ENCODE measurements at places on chromosomes 7 and 10. TPM values are rescaled to one million over a fixed set of nuclear protein-coding genes. Genes with fewer than 3 reads are reported as not detected.

- DNase-seq: peak; percentile 66
Measured at GRCh38 chr10:44995914-44996669, 4.6 kb upstream of the ZNF22 start.

GRCh38 chr10:126732868-126733267 lies 62.4 kb upstream of the C10orf90 start:
- peak; percentile 64 for DNase-seq

FGL2 gene
- 110 TPM for total RNA-seq

- peak; percentile 17 for DNase-seq
Measured at GRCh38 chr7:33933611-33934281, 28.4 kb downstream of the BMPER start.

ADRA2A gene
- 4.3 TPM for total RNA-seq

DNA sequence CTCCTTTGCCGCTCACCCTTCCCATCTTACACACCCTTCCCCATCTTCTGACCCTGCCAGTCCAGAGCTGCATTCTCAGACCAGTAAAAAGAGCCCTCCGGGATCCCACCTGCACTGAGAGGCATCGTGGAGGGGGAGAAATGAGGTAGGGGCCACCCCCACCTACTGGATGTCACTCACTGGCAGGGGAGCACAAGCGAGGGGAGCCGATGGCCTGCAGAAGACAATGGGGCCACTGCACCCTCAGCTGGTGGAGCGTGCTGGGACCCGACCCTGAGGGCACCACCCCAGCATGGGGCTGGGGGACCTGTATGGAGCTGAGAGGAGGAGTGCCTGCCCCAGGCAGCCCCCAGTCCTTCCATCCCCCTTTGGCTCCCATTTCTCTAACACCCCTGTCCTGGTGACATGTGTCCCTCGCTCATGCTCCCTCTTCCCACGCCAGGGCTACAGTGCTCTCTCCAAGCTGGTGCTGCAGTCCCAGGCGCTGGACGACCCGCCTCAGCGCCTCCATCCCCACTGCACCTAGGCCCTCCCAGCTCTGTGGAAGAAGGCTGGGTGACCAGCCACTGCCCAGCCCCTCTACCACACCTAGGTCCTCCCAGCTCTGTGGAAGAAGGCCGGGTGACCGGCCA lies 49.8 kb downstream of the RASGEF1A start:
- no peak for DNase-seq

MYL10 gene
- 20.9 TPM for total RNA-seq

CPVL gene
- total RNA-seq: 11.7 TPM

DNA sequence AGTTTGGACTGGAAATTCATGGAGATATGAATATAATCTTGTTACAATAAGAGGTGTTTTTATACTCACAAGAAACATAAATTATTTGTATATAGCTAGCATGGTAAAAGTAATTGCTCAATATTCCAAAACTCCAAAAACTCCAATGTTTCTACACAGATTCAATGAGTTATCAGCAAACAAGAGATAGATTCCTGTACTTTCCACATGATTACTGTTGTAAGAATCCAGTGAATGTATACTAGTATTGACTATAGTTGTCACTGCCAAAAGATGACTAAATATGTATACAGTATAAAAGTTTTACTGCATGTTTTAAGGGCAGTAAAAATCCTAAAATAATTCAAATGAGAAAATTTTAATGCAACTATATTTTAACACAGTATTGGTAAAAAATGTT lies 10.7 kb downstream of the ATOH7 start:
- no peak for DNase-seq

SORCS1 gene
- total RNA-seq: 17.8 TPM

GRCh38 chr7:121198502-121198901 lies 130.3 kb upstream of the WNT16 start:
- no peak for DNase-seq

DNA sequence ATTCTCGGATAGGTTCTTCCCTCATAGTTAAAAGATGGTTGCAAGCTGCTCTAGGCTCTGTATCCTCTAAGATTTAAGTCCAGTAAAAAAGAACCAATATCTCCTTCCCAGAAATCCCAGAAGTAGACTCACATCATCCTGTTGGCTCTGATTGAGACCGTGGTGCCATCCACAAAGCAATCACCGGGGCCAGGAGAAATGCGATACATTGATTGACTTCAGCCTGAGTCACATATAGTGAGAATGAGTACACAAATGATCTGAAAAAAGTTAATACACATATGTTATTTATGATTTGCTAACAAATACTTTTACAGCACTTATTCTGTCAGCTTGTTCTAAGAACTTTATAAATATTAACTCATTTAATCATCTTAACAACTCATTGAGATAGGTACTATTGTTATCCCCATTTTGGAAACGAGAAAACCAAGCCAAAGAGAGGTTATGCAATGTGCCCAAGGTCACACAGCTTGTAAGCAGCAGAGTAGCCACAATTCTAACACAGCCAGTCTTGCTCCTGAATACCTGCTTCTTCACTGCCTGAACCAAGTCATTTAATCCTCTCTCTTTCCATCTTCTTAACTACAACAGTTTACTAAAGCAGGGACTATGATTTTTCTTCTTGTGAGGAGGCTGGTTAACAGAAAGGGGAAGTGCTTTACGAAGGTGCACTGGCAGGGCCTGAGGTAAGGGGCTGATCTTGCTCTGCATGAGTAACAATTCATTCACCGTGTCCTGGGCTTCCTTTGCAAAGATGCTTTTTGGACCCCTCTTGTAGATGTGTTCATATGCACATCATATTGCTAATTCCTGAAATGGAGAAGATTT lies 177.0 kb downstream of the REEP3 start:
- no peak for DNase-seq

OIT3 gene
- total RNA-seq: 7.2 TPM

DNA sequence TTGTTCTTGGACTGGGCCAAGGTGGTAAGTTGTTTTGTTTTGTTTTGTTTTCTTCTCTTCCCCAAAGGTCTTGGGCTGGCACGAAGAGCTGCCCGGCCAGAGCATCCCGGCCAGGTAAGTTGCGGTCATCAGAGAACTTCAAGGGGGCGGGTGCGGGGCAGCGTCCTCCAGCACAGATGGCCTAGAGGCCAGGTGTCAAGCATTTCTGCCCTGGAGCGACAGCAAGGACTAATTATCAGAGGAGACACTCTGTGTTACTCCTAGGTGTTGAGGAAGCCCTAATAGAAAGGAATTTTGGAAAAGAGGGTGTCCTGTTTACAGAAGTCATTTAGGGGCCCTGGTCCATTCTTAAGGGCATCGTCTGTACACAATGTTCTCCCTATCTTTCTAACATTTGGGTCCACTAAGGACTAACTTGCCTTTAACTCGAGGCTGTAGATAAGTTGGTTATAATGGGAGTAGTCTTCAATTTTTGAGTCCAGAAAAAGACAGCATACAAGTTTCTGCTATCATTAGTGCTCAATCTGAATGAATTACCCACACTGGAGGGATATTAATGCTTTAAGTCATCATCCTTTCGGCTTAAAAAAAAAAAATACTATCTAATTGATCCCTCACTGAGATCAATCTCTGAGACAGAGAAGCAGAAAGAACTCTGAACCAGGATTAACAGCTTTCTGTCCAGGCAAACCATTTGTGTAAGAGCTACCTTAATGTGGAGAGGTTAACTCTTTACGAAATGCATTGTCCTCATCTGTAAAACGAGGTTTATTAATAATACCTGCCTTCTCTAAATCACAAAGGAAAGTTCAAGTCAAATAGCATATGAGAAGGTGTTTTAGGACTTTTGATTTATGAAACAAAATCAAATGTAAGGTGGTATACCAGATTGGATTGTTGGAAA lies 1.5 kb downstream of the ITGB8 start:
- no peak for DNase-seq

DNA sequence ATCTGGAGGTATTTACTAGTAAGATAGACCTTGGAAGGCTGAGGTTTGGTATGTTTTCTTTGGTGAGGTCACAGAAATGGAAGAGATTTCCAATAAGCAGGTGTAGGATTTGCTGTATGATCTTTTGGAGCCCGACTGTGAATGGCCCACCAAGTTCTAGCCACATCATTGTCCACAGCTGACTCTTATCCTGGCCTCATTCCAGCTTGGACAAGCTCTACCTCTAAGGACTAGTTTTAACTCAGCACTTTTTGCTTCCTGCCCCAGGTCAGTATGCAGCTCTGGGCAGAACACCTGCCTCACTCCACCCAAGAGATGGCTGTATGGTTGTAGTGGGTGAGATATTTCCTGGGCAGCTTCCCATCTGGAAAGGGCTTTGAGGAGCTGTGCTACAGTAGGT lies 6.1 kb upstream of the CPA4 start:
- DNase-seq: no peak

HOGA1 gene
- 7.3 TPM for total RNA-seq

TRIM50 gene
- 0.31 TPM for total RNA-seq

GRCh38 chr10:804787-805619 lies 115.5 kb upstream of the DIP2C start:
- no peak for DNase-seq

DNA sequence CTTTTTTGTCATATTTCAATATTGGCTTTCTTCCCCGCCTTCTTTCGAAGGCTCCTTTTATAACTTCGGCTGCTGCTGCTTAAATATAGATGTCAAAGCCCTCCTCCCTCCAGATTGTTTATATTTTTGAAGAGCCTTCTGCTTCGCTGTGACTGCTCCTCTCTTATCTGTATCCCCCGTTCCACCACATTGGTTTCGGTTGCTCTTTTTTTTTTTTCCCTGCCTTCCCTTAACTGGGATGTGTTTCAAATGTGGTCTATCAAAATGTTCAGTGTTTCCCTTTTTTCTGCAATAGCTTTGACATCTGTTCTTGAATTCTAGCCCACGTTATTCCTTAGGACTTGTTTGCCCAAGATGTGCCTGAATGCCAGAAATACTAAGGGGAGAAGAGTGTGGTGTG lies 96.4 kb downstream of the CUX1 start:
- DNase-seq: peak; percentile 35

DNA sequence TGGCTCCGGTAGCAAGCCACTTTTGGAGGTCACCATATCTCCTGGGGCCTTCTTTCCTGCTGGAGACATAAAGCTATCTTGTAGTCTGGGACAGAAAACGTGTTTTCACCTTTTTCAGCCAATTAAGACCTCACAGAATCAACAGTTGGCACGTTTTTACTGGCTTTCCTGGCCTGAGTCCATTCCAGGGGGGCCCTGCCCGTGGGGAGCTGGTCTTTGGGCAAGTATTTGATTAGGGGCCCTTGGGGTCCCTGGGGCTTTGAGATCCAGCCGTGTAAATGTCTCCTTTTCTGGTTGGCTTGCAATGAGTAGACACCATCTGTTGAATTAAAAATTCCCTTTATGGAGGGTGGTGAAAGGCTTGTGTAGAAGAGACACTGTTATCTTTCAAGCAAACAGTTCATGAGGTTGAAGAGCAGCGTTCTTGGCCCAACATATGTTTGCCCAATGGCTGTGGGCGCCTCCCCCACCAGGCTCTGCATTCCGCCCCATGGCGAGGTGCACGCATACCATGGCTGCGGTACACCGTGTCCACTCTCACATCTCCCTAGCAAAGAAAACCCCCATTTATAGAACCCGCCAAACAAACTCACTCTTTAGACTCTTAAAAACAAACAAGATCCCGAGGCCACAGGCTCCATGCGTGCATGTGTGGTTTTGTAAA lies 593.2 kb downstream of the LRMDA start:
- no peak for DNase-seq

DNA sequence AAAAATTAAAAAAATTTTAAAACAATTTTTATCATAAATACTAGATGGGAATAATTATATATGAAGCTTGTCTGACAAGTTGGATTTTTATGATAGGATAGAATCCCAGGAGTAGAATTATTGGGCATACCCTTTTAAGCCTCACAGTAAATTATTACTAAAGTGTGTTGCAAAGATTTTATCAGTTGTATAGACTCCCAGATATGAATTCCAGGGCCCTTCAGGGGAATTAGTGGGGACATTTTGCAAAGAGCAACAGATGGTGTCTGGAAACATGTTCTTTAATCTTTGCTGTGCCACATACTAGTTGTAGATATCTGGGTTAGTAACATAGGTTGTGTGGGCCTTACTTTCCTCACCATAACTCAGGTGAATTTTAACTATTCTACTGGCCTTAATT lies 28.7 kb downstream of the ZEB1 start:
- no peak for DNase-seq

DNA sequence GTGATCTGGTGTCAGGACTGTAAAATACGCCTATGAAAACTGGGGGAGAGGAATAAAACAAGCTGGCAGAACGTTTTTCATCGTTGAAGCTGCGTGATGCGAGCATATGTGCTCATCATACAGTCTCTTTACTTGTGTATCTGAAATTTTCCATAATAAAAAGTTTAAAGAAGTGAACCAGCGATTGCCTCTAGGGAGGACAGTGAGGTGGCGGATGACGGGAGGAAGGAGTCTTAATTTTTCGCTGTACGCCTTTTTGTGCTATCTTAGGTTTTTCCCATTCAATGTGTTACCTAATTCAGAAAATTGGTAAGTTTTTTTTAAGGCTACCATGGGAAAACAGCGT lies 891 bp upstream of the WAPL start:
- DNase-seq: no peak

DNA sequence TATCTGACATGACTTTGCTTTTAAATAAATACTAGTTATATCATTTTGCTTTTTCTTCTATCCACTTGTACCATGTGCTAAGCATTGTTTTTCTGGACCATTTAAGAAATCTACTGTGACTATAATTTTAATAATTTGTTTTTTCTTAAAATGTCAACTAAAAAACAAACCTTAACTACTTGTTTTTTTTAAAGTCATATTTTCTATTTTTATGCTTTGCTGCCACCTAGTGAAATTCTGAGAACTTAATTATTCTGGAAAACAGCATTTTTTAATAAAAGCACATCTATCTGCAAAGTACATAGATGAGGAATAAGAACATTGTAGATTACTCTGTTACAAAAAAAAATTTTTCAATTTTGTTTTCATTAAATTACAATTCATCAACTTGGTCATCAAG lies 47.4 kb downstream of the ORC5 start:
- DNase-seq: peak; percentile 49

DNA sequence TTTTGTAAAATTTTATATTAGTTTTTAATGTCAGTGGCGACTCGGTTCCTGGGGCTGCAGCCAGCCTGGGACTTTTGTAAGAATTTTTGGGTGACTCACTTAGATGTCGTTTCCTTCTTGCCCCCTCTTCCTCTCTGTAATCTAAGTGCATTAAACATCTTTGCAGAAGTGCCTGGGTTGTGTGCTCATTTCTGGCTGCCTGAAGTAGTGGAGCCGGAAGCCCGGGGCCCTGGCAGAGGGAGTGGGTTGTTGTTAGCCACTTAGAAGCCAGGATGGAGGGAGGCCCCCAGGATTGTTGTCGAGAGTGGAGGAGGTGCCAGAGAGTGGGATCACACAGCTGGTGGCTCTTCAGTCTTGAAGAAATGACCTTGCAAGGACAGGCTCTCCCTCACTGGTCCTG lies 11.0 kb upstream of the TRIM8 start:
- peak; percentile 56 for DNase-seq

ITPRID1 gene
- total RNA-seq: 0.92 TPM

All from tongue (tissue), 3 donors.